ENCODE measurements at places on chromosomes 3 and 15.

- DNase-seq = no peak
Observed at GRCh38 chr15:31484986-31485385, 158.4 kb downstream of the KLF13 start.

DNA sequence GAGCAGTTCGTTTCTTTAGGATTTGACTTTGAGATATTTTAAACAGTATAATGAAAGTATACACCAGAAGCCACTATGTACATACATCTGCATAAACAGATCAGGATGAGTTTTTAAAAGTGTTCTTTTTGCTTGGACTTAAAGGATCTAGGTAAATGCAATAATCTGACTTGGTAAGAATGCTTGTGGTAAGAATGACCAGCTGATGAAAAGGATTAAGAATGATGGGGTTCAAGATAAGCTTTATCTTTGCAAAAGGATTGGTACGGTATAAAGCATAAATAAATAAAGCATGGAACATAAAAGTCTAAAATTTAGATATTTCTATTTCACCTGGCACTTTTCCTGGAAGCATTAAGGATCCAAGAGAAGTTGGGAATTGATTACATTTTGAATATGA is 9.8 kb upstream of the MME start:
- no peak for DNase-seq

- no peak for DNase-seq
Observed at GRCh38 chr15:90209591-90209990, 8.5 kb downstream of the SEMA4B start.

GRCh38 chr3:56302417-56302816 is 165.8 kb downstream of the ERC2 start:
- peak; percentile 11 for DNase-seq

DNA sequence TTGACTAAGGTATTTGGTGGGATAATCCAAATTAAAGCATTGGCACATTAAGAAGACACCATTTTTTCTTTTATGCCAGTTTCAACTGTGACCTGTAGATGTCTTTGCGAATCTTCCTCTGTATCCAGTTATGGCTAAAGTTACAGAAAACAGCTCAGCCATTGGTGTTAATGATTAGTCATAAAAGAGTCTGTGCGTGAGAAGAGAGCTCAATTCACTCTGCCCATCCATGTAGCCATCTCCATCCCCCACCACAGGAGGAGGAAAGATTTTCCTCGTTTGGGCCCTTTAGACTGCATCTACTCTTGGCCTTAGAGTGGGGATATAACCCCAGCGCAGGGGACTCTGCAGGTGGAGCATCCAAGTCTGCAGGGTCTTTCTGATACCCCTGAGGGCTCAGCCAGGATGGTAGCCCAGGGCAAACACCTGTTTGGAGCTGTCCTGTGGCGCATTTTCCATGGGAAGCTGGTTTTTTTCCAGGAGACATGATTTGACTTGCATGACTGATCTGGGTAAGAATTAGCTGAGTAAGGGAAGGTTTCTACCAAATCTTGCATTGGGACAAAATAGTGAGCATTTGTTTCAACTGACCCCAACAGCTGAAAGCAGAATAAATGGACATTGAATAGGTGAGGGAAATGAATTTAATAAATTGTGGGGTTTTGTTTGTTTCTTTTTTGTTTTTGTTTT is 29.5 kb downstream of the NANOGP8 start:
- no peak for DNase-seq

- peak; percentile 57 for DNase-seq
Observed at GRCh38 chr15:52527911-52528563, 643 bp downstream of the MYO5A start.

DNA sequence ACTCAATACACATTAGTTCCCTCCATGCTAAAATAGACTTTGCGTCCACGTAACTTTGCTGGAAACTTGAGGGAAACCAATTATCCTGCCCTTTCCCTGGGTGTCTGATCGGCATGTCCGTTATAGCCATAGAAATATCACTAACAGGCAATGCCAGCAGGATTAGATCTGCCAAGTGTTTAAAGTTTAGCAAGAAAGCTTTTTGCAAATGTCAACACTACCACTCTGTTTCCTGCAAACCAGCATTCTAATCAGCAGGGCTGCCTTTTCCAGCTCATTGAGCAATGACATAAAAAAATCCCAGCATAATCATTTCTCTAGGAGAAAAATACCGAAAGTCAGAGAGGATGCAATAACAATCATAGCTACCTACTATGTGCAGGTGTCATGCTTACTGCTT is 60.9 kb downstream of the NOX5 start:
- no peak for DNase-seq

GRCh38 chr3:46127503-46127902 is 80.6 kb downstream of the CCR1 start:
- peak; percentile 25 for DNase-seq

DNA sequence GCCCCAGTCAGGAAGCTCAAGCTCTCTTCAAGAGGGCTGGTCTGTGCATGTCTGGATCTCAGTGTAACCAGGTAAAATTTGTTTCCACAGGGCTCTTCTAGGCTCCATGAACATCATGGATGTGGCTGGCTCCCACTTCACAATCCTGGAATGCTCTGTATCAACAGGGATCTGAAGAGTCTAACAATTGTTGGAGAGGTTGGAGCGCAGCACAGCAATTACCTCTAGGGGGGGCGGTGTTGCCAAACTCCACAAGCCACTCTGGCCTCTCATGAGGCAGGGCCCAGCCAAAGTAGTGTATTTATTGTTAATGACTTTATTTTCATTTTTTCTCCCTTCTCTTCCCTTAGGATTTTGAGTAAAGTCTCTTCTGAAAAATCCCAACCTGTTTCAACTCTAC is 6.1 kb upstream of the EIF2B5 start:
- peak; percentile 36 for DNase-seq

DNA sequence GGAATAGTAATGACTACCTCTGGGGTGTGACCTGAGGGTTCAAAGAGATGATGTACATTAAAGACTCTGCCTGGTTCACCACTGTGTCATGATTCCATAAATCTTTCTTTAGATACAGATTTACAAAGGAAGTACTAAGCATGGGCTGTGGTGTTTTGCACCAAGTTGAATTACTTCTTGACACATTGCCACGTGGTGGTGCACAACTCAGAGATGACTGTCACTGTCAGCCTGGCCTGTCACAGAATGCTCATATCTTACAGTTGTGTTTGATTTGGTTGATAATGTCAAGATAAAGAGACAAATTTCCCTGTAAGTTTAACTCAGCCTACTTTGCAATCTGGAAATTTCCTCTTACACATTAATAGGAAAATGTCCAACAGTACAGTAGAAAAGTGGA is 3.2 kb downstream of the CTDSPL start:
- no peak for DNase-seq

DNA sequence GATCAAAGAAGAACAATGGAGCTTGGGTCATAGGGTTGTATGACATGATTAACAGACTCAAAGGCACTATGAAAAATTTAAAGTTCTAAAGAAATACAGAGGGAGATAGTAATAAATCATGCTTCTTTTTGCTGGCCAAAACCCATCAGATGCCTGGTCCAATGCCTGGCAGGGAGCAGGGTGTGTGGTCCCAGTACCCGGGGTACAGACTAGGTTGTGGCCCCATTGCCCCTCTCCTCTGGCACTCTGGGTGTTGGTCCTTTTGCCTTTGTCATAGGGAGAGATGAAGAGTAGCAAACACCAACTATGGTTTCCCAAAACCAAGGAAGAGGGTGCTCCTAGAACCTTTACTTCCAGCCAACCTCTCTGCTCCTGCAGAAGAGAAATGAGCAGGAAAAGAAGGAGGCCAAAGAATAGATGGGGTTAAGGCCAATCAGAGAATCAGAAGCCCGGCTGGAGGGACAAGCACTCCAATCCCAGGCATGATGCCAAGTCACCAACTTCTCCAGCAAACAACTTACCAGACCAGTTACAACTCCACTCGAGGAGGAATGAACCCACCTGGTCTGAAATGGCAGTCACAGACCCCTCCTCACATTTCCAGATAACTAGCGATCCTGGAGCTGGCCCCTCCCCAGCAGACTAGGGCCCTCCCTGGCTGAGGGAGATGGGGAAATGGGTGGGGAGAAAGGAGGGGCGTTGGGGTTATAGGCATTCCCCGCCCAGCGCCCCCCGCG is 1.8 kb downstream of the IGDCC3 start:
- DNase-seq = no peak

GRCh38 chr3:192171213-192171612 is 556.1 kb downstream of the FGF12 start:
- DNase-seq = no peak

DNA sequence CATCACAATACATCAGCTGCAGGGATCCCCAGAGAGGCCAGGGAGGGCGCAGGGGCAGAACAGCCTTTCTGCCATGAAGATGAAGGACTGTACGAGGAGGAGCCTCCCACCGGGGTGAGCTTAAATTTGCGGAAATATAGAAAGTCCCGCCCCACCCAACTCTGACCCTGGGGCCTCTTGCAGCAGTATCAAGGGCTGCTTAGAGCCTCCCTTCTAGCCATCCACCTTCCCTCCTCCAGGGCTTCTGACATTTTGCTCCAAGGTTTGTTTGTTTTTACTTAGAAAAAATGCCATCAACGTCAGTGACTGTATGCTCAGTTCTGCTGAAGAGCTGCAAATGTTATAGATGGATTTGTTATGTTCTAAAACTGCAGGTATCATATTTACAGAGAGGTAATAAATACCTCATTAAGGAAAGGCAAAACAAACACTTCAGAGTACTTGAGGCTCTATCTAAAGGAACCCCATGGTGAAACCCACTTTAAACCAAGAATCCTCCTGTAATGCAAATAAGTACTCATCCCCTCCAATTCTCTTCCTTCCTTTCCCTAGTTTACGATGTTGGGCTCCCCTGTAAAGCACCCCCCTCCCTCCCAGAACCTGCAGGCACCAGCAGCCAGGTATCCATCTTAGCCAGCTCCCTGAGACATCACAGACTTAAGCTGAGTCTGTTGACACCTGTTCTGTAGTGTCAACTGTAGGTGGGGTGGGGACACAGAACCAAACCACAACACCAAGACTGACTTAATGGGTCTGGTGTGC is 30.5 kb downstream of the RFTN1 start:
- no peak for DNase-seq

DNA sequence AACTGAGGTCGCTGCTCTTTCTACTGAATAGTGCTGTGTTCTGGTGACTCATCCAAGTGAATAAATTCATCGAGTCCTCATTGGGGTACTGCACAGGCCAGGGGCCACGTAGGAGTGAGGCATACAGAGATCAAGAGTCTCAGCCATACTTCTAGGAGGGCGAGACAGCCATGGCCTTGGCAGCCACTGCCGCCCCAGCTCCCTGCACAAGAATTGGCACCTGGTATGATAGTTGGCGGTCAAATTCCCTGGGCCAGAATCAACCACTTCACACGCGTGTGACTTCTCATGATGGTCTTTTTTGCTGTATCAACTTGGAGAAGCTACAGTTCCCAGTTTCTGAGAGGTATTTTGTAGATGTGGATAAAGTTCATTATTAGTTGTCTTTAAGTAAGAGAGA is 161.6 kb downstream of the OSBPL10 start:
- DNase-seq = no peak

- DNase-seq = no peak
Observed at GRCh38 chr15:101038327-101039003, 119.3 kb downstream of the LRRK1 start.

- no peak for DNase-seq
Observed at GRCh38 chr3:69499422-69499821, 113.5 kb upstream of the FRMD4B start.

GRCh38 chr3:16264174-16264707 is 502 bp downstream of the DPH3 start:
- DNase-seq = no peak

DNA sequence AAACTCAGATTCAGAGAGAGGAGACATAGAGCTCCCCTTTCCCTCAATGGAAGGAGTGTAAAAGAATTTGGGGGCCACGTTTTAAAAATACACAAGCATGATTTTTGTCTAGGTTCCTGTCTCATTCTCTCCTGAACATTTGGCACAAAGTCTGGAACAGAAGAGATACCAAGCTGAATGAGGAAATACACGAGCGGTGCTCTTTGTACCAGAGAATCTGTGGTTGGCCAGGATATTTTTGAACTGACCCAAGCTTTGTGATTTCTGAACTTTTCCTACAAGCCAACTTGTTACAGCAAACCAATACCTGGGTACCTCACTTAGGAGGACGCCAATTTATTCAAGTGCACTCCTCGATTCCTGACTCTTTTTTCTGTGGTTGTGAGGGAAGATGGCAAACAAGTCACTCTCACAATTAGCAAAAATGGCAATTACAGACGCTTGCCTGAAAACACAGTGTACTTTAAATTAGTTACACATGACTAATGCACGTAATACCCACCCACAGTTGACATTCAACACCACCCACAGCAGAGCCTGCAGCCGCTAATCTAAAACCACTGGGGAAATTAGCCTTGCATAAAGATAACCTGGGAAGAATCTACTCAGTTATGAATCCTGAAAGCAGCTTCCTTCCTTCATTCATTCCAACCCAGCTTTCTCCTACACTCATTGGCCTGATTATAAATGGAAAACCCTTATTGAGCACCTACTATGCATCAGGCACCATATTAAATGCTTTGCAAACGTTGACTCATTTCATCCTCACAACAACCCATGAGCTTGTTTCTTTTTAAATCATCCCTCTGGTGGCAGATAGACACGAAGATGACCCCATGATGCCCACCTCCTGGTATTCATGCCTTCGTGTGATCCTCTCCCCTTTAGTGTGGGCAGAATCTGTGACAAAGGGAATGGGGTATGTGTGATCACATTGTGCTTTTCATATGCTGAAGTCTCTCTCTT is 293.5 kb downstream of the KBTBD8 start:
- DNase-seq = no peak

GRCh38 chr15:74384881-74385643 is 17.6 kb upstream of the CYP11A1 start:
- peak; percentile 43 for DNase-seq

- DNase-seq = no peak
Observed at GRCh38 chr3:52080830-52081719, 24.7 kb upstream of the DUSP7 start.
